MG63 (cell line): ENCODE measurements at places on chromosomes 1 and 21.

GRCh38 chr1:115437196-115437595 is 99.1 kb upstream of the NGF start:
- no peak for DNase-seq

- DNase-seq = no peak
These were observed 125.3 kb upstream of the CD34 start for GRCh38 chr1:208036106-208036808.

DNA sequence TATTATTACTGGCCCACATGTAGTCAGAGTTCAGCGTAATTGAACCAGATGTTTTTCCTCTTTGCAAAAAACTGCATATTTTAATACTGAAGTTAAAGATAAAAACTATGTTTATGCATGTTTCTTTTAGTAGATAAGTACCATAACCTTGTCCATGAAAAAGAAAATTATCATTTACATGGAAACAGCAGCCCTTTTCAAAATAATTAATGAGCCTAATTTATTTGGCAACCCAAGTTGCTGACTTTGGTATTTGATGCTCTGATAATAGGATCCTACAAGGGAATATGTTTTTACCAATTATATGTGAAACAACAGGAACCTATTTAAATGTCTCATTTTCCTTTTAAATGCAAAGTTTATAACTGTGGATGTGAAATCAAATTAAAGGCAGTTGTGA is 281.3 kb upstream of the C1orf105 start:
- DNase-seq = no peak

DNA sequence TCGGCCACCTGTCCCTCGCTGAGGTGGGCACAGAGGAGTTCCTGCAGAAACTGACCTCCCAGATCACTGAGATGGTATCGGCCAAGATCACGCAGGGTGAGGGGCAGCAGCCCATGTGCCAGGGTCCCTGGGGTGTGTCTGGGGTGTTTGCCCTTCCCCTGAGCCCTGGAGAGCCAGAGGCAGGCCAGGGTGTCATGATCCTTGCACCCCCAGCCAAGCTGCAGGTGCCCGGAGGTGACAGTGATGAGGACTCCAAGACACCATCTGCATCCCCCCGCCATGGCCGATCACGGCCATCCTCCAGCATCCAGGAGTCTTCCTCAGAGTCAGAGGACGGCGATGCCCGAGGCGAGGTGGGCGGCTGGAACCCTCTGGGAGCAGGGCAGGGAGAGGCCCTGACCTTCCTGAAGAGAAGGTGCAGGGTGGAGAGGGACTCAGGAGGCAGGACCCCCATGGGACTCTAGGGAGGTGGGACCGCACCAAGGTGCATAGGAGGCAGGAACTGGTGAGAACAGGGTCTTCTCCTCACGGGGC is 69.5 kb downstream of the TRIM11 start:
- DNase-seq = peak; percentile 0

GRCh38 chr1:118890851-118891384 is 97.2 kb downstream of the TBX15 start:
- DNase-seq = no peak

- no peak for DNase-seq
These were observed 35.3 kb downstream of the SLC19A1 start for GRCh38 chr21:45506836-45507522.

GRCh38 chr1:165134431-165134830 is 222.1 kb downstream of the LMX1A start:
- DNase-seq = no peak

- peak; percentile 37 for DNase-seq
These were observed 33.5 kb upstream of the UTS2 start for GRCh38 chr1:7886405-7886745.

GRCh38 chr1:31705080-31705866 is 1.5 kb upstream of the COL16A1 start:
- peak; percentile 81 for DNase-seq

- DNase-seq = no peak
These were observed 129.0 kb upstream of the RUNX1 start for GRCh38 chr21:35178098-35178497.

GRCh38 chr1:116664366-116664977 is 3.1 kb downstream of the IGSF3 start:
- DNase-seq = no peak
